GM18507 (cell line): ENCODE measurements at places on chromosomes 16 and 17.

- DNase-seq = no peak
Observed at GRCh38 chr16:25366078-25366477, 108.4 kb upstream of the ZKSCAN2 start.

- no peak for DNase-seq
Observed at GRCh38 chr16:71474864-71475263, 12.8 kb upstream of the ZNF23 start.

- no peak for DNase-seq
Observed at GRCh38 chr17:12664894-12665262, 812 bp upstream of the MYOCD start.

GRCh38 chr17:31252741-31253140, 44.3 kb downstream of the OMG start:
- no peak for DNase-seq

DNA sequence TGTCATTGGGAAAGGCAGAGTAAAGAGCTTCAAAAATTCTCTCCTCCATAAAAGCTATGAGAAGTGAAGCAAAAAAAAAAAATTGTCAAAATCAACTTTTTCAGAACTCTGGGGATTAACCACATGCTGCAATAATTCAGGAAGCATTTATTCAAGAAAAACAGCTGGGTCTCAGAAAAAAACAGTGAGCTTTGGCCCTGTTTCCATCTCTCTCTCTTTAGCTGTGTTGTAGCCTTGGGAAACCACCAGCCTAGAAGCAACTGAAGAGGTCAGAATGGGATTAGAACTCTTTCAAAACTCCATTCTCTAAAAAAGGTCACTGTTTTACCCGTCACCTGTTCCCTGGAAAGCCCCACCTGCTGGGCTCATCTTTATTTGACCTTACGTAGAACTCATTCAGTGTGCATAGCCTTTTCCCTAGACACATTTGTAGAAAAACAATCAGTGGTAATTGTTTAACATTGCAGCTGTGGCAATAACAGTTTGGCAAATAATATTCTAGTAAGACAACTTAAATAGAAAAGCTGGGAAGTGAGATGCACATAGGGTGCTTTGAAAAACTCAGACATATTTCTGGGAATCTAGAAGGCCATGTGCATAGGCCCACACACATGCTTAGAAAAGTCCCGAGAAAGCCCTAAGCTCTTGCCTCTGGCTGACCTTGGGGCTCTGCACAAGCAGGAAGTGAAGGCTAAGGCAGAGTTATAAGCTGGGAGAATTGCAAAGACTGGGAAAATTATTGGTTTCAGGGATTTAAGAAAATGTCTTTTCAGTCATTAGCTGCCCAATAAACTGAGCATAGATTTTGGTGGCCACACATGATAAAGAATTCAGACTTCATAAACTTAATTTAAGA, 18.0 kb downstream of the SLC5A11 start:
- no peak for DNase-seq

DNA sequence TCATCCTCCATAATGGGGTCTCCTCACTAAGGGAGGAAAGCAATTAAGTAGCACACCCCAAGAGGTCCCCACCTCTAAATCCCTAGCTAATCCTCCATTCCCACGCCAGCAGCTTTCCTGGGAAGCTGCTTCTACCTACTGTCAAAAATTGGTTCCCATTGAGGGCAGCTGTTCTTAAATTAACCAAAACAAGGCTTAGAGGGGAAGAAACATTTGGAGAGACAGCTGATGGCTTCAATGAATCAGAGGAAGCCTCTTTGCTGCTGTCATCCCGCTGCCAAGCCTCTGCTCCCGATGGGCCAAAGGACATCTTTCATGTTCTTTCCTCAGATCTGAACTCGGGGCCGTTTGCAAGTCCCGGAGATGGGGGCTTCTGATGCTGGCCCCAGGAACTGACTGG, 26.6 kb downstream of the AIPL1 start:
- no peak for DNase-seq
